NCI-H187 (cell line): ENCODE measurements at places on chromosomes 5 and 9.

GRCh38 chr9:97983589-97984187 lies 547 bp downstream of the ANP32B start:
- peak; percentile 15 for DNase-seq

DNA sequence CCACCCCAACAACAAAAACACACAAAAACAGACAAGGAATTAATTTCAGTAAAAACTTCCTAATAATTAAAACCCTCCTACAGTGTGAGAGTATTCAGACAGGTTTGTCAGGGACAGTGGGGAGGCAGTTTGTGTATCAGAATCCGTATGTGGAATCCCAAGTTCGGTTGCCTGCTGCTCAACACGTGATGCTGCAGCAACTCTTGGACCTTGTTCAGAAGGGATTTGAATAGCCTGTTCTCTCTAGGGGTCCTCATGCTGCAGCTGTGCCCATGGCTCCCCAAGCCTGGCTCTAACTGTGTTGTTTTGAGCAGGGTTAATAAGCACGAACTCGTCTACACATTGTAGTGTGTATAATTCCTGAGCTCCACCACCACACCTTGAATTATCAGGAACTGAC lies 28.7 kb downstream of the TLE4 start:
- DNase-seq: no peak

DNA sequence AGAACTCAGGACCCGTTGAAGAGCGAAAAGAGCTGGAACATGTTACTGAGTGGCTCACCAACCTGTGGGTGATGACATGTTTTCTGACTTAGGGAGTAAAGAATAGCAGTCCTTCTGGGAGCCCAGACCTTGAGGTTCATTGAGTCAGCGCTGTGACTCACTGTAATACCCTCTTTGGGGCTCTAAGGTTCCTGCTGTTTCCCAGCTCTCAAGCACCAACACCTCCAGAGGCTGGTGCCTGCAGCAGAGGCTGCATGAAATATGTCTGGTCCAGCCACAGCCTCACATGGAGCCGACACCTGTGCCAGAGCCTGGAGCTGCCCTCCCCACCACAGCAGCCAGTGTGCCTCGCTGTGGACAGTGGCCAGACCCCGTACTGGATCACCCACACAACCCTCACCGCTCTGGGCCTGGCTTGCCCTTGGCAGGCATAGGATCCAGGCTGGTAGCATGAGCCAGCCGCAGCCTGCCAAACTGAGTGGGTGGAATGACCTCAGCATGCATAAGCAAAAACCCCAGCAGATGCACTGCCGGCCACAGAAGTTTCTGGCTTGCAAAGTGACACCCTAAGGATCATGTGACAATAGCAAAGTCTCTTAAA lies 143.5 kb upstream of the MRPS30 start:
- no peak for DNase-seq

DNA sequence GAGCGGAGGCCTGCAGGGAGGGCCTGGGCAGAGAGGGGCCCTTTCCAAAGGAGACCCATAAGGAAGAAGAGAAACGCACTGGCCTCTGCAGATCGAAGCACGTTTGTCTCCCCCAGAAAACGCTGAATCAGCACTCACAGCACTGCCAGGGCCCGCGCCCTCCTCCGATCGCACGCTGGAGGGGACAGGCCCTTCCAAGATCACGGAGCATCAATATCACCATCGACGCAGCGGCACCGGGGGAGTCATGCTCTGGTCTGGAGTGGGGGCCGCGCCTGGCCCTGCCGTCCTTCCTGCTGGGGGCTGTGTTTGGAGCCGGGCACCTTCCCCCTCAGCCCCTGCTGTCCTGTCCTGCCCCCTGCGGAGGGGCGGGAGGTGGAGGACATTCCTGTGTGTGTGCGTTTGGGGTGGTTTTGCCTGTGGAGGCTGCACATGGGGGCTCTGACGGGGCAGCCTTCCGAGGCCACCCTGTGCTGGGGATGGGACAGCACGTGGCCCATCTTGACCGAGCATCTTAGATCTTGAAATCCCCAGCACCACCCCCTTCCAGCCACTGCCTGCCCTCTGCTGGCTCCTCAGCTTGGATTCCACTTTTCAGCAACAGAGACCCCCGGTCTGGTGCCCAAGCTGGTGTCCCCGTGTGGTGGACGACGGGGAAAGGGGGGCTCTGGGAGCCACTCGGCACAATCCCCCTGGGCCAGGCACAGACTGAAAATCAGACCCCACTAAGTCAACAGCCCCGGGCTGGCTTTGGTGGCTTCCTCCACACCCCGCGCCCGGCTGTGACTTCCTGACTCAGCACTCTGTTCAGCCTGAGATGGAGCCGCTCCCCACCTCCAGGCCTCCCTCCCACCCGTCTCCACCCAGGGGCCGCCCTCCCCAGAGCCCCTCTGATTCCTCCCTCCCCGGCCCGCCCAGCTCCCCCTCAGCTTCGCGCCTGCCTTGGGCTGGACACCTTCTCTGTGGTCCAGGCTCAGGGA lies 8.3 kb downstream of the TMEM250 start:
- no peak for DNase-seq

- peak; percentile 73 for DNase-seq
These were observed 59.4 kb downstream of the SIL1 start for GRCh38 chr5:139138809-139139208.

- DNase-seq: no peak
These were observed 14.0 kb downstream of the DDX46 start for GRCh38 chr5:134772461-134773125.

GRCh38 chr5:113384782-113385285 lies 50.0 kb downstream of the TSSK1B start:
- DNase-seq: no peak

- no peak for DNase-seq
These were observed 50.7 kb upstream of the FST start for GRCh38 chr5:53429706-53430105.

DNA sequence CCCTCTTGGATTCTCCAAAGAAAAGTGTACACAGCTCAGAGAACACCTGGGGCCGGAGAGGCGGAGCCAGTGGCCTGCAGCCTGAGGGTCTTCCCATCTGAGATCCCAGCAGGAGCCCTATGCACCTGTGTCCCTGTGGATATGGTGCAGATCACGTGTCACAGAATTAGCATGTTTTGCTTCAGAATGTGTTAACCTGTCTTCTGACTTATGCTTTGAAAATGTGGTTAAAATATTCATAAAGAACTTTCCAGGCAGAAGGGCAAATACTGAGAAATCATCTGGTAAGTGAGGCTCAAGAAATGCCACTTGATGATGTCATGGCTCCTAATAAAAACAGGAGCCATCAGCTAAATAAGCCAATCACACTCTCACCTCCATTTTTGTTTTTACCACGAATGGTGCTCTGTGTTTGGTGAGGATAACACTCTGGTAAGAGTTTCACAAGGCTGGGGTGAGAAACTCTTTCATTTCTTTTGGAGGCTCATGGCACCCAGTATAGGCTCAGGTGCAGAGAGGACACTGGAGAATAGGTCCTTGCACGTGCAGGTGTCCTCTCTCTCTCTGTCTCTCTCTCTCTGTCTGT lies 279.8 kb downstream of the FSTL4 start:
- DNase-seq: no peak

DNA sequence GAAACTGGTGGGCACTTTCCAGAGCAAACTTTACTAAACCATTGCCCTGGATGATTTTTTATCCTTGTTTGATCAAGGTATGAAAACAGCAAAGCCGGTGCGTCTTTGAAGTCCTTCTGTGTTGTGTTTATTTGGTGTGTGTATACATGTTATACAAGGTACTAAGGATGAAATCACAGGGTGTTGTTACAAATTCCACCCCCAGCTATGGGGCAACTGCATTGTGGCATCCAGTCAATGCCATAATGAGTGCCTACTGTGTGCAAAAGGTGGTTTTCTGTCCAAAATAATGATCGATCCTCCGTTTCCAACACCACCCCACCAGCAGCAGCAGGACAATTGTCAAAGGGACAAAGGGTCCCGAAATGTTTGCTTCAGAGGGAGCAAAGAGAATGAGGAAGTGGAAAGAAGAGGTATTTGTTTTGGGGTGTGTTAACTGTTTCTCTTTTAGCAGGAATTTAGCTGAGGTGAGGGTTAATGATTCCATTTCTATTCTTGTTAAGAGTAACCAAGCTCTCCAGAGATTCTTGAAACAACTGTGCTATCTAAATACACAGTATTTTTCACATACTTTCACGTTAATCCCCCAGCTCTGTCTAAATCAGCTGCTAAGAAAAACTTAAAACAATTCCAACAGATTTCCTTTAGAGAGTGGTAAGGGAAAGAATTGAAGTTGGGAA lies 568.7 kb upstream of the KLF4 start:
- DNase-seq: no peak

DNA sequence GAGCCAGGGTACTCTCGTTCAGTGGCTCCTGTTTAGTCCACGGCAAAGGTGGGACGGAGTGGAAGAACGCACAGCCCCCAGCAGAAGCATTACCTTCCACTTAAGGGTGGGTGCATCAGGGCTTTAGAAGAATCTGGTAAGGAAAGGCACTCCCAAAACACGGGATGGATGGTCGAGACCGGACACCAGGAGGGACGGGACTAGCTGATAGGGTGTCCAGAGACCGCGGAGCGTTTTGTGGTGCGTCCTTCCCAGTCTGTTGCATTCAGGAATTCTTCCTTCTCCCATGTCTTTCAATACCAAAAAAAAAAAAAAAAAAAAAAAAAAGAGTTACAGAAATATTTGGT lies 545 bp upstream of the CTSV start:
- DNase-seq: no peak
